ENCODE measurements at places on chromosomes 5 and 9. TPM values are rescaled to one million over a fixed set of nuclear protein-coding genes. Genes with fewer than 3 reads are reported as not detected.

ADRB2 gene
- total RNA-seq: 12.3 TPM

PCDHAC1 gene
- 8.3 TPM for total RNA-seq

SAXO1 gene
- not detected for total RNA-seq

IFNK gene
- not detected for total RNA-seq

ISCA1 gene
- total RNA-seq: 25.2 TPM

BARHL1 gene
- not detected for total RNA-seq

ADCY2 gene
- total RNA-seq: 0.47 TPM

Data from left lung (tissue), 14 donors.